Activated CD8-positive, alpha-beta memory T cell treated with anti-CD3 and anti-CD28 coated beads for 1 hour (primary cell): ENCODE measurements at places on chromosomes 16 and 17.
A peak's percentile ranks its signal among the peaks of the same experiment; 100 is the strongest.

- DNase-seq = no peak
Observed at GRCh38 chr17:48330421-48330820, 99.6 kb downstream of the SKAP1 start.

DNA sequence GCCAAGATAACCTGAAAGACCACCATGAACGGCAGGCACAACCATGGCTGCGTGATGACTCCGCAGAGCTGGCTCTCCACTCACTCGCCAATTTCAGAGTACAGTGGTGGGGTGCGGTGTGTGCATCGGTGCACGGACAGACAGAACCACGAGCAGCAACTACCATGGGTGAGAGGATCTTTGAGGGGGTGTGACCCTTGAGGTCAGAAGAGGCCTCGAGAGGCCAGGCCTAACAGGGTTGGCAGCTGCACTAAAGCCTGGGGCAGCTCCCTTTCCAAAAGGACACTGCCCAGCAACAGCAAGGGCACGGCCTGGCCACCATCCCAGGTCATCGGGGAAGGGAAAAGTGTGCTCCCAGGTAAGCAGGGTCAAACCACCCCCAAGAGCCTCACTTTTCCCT lies 1.9 kb upstream of the ECI1 start:
- no peak for DNase-seq

- no peak for DNase-seq
Observed at GRCh38 chr16:23506606-23506994, 3.7 kb downstream of the GGA2 start.

DNA sequence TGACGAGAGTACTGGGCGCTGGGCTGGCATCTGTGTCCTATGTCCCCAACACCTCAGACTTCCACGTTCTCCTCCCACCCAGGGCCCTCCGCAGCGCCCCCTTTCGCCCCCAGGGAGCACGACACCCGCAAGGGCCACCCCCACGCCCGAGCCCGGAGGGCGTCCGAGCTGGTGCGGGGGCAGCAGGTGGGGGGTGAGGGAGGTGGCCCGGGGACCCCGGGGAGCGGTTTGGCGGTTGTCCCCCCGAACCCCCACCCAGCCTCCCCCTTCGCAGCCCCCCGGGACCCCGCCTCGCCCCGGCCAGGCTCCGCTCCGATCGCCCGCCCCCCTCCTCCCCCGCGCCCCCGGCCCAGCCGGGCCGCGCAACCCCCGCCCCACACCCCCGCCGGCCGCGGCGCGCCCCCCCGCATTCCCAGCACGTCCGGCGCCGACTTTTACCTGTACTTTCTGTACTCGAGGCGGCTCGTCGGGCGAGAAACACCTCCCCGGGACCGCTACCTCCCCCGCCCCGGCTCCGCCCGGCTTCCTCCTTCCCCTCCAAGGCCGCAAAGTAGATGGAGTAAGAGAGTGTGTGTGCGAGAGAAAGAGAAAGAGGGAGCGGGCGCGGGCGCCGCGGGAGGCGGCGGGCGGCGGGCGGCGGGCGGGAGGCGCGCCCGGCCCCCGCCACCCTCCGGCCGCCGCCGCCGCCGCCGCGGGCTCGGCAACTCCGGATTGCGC lies 901 bp downstream of the CDYL2 start:
- DNase-seq = peak; percentile 20

- no peak for DNase-seq
Observed at GRCh38 chr16:70635336-70636016, 10.9 kb upstream of the IL34 start.
